ENCODE measurements at places on chromosomes 1 and 21.
A peak's percentile ranks its signal among the peaks of the same experiment; 100 is the strongest.

DNA sequence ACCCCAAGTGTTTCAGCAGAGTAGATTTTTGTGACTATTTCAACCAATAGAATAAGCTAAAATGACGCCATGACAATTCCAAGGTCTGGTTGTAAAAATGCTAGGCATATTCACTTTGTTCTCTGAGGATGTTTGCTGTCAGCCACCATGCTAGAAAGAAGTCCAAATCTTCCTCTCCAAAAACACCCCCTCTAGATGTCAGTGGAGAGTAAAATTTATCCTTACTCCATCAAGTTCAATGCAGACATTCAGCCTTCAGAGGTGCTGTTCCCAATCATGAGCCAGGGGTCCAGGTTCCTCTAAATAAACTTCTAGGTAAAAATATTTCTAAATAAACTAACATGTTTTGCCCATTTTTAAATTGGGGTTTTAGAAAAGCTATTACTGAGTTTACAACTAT lies 395.4 kb upstream of the ADAMTS5 start:
- peak; percentile 51 for DNase-seq

- no peak for DNase-seq
Observed at GRCh38 chr1:76769911-76770310, 97.4 kb upstream of the ST6GALNAC5 start.

GRCh38 chr1:78351551-78352216 lies 139.1 kb upstream of the PTGFR start:
- no peak for DNase-seq

- DNase-seq: no peak
Observed at GRCh38 chr1:28143496-28144202, 32.8 kb downstream of the PTAFR start.

DNA sequence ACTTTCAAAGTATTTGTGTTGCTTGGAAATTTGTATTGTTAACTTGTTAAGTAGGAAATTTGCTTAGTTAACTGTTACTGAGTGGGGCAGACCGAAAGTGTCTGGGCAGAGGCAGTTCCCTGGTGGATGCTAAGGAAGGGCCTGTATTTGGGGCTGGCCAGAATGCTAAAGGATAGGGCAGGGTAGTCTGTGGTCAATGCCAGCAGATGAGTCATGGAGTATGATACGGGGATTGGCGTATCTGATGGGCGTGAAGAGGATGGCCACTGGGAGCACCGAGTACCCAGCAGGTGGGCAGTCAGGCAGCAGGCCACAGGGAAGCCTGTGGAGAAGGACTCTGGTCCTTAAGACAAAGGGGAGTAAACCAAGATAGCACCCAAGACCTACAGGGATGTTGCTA lies 46.6 kb upstream of the SCAF4 start:
- no peak for DNase-seq

- DNase-seq: no peak
Observed at GRCh38 chr21:44700101-44701022, 3.4 kb downstream of the KRTAP10-12 start.

DNA sequence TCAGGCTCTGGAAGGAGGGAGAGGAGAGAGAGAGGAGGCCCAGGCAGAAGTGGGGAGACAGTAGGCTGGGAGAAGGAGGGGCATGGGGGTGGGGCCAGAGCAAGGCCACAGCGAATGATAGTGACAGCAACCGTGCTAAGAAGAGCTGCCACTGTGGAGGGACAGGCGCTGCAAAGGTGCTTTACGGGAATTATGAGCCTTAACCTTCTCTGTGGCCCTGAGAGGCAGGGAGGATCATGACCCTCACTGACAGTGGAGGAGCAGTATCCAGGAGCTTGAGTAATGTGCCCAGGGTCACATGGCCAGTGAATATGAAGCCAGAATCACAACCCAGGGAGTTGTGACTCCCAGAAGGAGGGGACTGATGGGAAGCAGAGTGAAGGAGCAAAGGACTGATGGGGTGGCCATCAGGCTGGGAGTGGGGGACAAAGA lies 53.4 kb upstream of the RPL11 start:
- DNase-seq: peak; percentile 45

DNA sequence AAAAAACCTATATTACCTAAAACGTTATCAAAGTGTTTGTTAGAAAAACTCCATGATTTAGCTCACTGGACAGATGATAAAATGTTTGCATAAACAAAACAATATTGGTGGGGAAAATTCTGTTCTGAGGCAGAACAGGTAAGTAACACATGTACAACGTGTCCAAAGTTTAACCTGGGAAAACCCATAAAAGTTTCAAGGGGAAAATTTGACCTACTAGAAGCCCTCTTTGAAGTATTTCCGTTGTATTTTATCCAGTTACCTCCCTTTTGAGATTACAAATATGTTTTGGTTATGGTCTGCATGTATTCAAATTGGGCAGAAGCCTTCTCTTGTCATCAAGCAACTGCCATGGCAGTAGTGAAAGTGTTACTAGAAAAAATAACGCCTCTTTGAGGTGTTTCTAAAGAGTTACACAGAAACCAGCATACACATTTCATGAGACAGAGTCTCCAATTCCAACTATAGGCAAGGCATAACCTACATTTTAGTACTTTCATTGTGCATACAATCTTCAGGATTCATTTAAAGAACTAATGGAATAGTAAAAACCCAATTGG lies 58.0 kb upstream of the PDC start:
- no peak for DNase-seq

- no peak for DNase-seq
Observed at GRCh38 chr1:77407738-77408375, 126.0 kb downstream of the AK5 start.
